ENCODE measurements at places on chromosomes 3 and 15.

DNA sequence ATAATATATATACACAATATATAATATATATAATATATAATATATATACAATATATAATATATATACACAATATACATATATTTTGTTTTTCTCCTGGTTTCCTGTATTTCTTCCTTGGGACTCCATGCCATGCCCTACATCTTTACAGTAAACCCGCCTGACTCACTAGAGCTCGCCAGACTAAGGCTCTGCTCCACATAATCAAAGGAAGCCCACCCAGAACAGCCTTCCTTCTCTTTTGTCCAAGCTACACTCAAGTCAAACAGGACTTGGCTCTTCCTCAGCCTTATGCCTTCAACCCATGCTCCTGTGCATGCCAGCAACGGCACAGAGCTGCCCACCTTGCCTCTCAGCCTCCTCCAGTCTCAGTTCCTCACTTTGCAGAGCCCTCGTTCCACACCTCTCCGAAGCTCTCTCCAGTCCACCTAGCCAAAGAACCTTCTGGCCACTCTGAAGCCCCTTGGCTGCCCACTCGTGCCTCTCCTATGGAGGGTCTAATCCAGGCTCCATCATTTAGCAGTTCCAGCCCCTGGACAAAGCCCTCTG is 109.1 kb downstream of the RFTN1 start:
- no peak for DNase-seq

GRCh38 chr3:40593351-40593750 is 68.6 kb downstream of the ZNF621 start:
- no peak for DNase-seq

- peak; percentile 23 for DNase-seq
These were observed 9.4 kb upstream of the RPL24 start for GRCh38 chr3:101695779-101696372.

- DNase-seq, result no peak
These were observed 43.2 kb downstream of the SLC7A14 start for GRCh38 chr3:170542704-170543103.

DNA sequence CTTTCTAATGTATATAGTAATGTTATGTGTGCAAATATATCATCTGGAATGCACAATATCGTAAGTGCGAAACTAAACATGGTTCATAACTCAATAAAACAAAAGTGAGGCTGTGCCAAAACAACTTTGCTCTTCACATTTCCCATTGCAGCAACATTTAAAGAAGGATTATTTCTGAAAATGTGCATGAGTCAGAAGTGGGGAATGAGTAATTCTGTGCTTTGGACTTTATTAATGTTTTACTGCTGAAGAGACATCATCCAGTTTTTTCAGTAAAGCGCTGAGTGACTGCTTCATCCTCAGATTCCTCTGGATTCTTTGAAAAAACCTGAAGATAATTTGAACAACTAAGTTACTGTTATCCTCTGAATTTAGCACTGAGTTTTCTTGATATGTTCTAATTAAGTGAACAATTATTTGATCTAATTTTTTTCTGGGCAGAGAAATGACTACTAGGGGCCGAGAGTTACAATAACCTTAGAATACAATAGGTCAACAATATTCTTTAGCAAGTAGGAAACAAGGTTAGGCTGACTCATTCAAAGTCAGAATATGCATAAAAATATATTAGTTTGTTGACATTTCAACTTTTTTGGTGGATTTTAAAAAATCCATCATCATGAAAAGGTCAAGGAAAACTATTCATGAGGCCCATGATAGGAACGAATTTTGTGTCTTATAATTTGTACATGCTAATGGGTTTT is 20.0 kb upstream of the PLCL2 start:
- no peak for DNase-seq

DNA sequence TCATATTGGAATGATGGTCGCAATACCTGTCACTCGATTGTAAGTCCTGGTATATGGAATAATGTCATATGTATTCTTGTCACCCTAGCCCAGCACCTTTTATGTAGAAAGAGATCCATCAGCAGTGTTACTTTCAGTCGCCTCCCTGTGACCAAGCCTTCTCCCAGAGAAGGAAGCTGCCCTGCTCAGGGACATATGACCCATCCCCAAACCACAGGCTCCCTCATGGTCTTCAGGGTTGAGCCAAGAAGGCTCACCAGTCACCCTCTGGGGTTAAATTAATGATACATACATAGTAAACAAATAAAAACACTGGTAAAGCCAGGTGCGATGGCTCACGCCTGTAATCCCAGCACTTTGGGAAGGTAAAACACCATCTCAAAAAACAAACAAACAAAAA is 4.6 kb upstream of the MFGE8 start:
- DNase-seq, result no peak

DNA sequence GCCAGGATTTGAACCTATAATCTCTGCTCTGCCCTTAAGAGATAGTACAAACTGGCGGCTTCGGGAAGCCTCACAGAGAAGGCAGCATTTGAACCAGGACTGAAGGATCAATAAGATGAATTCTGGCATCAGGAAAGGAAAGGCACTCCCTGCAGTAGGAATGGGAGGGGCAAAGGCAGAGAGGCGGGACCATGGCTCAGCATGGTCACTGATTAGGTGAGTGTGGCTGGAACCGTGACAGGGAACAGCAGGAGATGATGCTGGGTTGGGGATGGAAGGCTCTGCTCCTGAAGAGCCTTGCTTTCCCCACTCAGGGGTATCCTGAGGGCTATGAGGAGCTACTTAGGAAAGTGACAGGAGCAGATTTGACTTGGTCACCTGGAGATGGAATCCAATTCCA is 158.5 kb downstream of the FEZF2 start:
- no peak for DNase-seq

DNA sequence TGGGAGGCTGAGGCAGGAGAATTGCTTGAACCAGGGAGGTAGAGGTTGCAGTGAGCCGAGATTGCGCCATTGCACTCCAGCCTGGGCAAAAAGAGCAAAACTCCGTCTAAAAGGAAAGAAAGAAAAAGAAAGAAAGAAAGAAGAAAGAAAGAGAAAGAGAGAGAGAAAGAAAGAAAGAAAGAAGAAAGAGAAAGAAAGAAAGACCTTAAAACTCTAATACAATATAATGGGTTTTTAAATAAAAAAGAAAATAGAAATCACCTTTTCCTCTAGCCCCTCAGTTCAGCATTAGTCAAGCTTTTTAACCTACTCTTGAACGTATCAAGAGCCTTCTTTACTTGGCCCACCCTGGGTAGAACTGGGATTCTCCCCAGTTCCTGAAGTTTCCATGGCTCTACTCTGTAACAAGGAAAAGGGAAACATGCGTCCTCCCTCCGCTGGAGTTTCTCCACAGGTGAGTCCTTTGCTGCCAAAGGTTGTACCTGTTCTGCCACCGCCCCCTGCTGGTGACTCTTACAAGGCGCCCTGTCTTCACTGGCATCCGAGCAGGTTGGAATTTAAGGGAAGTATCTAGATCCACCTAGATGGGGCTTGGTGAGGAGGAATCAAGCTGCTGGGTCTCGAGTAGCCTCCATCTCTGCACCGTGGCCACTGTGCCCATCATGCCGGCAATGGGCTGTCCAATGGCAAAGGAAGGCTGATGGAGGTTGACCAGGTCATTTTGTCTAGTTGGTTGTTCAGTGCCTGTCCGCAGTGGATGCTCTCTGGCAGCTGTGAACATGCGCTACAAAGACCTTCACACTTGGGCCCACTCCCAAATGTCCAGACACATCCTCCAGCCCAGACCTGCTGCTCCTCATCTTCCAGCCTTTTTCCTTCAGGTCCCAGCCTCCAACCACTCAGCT is 20.6 kb upstream of the EPHB3 start:
- DNase-seq, result peak; percentile 70

- DNase-seq, result no peak
These were observed 27.0 kb downstream of the ADIPOQ start for GRCh38 chr3:186869253-186870100.

DNA sequence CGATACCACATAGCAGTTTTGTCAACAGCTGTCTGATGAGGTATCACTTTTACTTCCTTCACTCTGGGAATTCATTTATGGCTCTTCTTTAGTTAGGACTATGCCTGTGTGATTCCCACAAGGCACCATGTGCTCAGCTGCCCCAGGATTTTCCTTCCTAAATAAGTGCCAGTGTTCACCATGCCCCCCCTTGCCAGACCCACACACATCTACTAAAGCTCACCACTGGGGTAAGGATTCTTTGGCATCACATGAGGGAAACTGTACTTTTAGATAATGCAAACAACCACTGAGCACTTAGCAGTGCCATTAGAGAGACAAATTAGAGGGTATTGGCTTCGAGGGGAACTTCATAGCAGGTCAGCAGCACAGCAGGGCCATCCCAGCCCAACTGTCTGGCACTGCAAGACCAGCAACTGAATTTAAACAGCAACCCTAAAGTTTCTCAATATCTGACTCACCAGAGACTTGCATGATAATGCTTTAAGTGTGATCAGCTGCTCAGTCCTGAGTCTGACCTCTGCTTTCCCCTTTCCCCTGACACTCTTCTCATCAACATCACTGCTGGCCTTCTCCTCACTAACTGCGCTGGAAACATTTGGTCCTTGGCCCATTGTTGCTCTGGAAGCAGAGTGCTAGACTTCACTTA is 114.3 kb downstream of the STAC start:
- no peak for DNase-seq

- no peak for DNase-seq
These were observed 57.6 kb upstream of the PLXND1 start for GRCh38 chr3:129663930-129664646.

DNA sequence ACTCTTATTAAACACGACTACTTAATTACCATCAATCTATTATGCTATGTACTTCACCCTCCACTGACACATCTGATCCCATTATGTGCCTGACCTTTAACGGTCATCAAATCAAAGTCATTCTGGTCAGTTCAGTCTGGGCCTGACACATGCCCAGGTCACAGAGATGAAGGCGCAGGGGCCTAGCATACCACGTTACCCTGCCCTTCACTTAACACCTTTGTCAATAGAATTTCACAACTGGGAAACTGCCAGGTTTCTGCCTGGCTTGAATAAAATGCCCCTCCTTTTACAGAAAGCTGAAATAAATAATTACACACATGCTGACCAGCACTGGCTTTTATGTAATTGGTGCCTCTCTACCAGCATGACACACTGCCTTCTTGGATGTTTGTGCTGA is 39.5 kb downstream of the MECOM start:
- no peak for DNase-seq

GRCh38 chr15:38554354-38554753 is 10.3 kb downstream of the RASGRP1 start:
- no peak for DNase-seq

GRCh38 chr15:70376929-70377691 is 279.4 kb upstream of the TLE3 start:
- DNase-seq, result no peak

DNA sequence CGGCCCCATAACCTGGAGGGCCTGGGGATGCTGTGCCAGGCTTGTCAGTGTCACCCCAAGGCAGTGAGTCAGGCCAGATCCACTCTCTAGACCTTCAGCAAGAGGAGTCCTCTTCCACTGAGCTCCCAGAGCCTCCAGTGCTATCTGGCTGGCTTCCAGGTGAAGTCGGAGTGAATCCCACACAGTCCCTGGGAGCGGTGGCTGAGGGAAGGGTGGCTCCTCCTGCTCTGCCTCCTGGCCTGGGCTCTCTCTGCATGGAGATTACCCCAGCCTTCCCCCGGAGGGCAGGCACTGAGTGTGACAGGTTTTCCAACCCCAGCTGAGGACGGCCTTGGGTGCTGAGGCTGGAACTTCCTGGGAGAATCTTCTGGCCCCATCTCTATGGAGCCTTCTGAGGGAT is 82.7 kb downstream of the EPHB1 start:
- DNase-seq, result no peak

- DNase-seq, result no peak
These were observed 64.4 kb upstream of the ACAN start for GRCh38 chr15:88738796-88739195.

DNA sequence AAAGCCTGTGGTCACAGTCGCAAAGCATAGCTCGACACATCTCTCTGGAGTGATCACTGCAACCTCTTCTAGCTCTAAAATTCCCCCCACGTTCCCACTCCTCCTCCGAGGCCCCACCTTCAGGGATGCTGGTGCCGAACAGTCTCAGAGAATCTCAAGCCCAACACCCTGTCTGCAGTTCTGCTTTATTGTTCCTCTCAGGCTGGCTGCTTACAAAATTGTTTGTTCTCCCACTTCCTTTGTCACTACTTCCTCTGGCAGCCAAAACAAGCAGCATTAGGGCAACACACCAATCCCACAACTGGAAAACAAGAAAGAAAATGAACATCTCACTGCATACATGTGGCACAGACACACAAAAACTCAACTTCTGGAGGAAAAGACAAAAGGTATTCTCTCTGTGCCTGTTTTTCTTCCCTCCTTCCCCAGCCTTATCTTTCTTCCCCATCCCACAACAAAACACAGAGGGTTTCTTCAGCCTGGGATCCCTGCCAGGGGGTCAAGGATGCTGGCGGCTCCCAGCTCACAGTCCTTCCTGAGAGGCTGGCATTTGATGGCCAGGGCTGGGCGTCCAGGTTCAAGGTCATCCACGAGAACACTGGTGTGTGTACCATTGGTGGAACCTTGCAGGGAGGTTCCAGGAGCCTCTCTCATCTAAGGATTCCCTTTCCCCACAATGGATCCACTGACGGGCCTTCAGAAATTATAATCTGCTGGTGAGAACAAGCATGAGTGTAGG is 108.4 kb downstream of the TMCO5A start:
- no peak for DNase-seq

- DNase-seq, result no peak
These were observed 553 bp upstream of the SEC22A start for GRCh38 chr3:123201223-123201556.

DNA sequence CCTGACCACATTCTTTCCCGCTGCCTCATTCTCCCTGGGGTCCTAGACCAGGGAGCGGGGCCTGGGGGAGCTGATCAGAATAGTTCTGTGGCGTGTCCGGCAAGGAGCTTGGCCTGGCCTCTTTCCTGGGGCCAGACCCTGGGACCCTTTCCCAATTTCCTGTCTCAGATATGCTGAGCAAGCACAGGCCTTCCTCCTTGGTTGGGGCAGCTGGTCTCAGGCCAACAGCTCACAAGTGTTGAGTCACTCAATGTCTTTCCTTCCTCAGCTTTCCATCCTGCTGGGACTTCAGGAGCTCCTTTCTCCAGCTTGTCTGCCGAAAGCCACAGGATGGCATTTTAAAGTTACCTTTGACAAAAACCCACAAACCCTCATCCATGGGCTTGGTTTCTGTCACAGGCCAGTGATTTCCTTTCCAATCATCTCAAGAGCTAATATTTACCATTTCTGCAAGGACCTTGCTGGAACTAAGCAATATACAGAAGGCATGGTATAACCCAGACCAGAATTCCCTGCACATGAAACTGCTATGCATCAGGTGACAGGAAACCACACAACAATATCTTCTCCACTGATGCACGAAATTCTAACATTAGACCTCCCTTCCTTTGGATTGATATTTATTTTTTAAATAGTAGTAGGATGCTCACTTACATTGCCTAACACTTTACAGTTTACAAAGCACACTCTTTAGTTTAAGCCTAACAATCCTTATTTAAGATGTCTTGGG is 19.5 kb upstream of the TIMP4 start:
- DNase-seq, result no peak

DNA sequence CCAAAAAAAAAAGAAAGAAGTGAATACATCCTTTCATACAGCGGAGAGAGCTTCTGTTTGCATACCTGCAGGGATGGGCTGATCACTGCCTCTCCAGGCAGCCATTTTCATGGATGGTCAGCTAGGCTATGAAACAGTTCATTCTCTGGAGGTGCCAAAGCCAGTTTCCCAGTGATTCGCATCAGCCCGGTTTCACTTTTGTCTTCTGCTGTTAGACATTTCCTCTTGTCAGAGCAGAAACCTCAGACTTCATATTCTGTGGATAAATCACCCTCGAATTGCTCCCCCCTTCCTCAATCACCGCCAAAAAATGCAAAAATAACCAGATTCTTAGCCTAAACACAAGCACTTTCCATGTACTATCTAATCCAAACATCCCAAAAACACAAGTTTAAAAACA is 225.6 kb downstream of the ADAMTS9 start:
- DNase-seq, result no peak

All from germinal center (tissue), 1 donor.